ENCODE measurements at places on chromosomes 5 and 9.

DNA sequence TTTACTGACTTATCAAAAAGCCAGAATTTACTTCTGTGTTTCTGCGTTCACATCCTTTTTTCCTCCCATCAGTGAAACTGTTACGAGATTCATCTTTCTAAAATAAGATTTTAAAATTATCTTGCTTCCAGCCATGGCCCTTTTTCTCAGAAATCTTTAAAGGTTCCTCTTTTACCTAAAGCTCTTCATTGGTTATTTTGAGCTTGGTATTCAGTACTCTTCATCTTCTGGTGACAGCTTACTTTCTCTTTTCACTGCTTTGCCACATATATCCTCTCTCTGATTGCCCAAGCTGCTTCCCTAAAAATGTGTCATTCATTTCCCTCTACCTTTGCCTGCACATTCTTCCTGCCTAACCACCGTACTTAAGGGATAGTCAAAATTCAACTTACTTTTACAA lies 32.3 kb downstream of the TGFBR1 start:
- no peak for DNase-seq

GRCh38 chr5:160175438-160176218 lies 53.7 kb upstream of the FABP6 start:
- no peak for DNase-seq

DNA sequence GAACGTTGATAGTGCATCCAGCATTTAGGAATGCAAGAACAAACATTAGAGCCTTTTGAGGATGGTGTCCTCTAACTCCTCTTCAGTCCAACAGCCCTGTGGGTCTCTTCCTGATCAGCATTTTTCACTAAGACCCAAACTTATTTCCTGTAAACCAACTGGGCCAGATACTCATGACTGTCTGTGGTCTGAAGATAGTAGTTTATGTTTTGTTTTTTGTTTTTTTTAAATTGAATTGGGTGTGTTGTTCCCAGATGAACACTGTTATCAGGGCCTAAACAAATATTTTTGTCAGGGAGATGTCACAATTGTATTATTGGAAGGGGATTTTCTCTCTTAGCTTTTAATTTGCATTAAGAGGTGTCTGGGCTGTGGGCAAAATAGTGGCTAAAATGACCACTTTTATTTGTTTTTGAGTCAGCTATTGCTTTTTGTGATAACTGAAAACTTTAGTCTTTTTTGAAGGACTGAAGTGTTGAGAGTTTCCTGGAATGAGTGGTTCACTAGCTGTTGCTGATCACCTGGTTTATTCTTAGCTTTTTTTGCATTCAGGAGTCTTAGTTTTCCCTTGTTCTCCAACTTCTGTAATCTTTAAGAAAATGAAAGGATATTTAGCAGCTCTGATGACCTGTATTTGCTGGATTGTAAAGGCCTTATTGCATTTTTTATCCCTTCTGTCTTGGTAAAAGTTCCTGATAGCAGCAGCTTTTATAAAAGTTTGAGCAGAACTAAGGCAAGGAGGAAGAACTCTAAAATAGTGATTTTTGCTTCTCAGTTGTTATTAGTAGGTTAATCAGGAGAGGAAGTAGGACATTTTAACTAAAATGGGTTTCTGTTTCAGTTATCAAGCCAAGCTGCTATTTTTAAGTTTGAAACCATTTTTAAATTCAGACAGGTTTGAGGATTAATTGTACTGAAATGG lies 5.5 kb downstream of the MAN2A1 start:
- no peak for DNase-seq

- no peak for DNase-seq
These were observed 46.1 kb downstream of the MRPL36 start for GRCh38 chr5:1753490-1753889.

- no peak for DNase-seq
These were observed 85.6 kb downstream of the SLC28A3 start for GRCh38 chr9:84254972-84255371.
